ENCODE measurements at places on chromosomes 3 and 15.
A peak's percentile ranks its signal among the peaks of the same experiment; 100 is the strongest.

GRCh38 chr3:69320871-69321271, 65.0 kb downstream of the FRMD4B start:
- DNase-seq, result no peak

- no peak for DNase-seq
Measured at GRCh38 chr3:194310060-194310835, 40.9 kb downstream of the CPN2 start.

DNA sequence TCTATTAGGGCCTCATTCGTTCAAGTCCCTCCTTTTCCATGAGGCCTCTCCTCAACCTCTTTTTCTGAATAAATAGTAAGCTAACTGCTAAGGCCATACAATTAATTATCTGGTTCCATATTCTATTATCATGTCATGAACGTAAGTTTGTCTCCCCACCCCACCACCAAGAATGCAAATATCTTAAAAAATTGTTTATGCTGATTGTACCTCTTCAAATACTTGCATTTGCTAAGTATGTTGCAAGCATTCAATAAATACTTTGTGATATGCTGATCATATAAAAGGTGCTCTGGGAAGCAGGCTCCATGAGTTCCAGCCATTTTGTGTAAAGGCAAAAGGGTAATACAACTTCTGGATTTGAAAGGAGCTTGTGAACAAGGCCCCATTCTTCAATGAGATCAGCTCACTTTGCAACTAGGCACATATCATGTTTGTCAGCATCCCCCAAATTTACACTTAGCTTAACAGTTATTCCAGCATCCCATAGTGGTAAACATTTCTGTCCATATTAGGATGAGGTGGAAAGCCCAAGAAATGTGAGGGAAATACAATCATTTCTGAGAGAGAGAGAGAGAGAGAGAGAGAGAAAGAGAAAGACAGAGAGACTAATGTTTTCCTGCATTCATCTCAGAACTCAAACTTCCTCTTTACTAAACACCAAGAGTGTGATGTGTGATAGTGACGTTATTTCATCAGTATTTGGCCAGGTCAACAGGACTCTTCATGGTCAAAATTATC, 33.2 kb downstream of the SLC12A8 start:
- DNase-seq, result no peak

DNA sequence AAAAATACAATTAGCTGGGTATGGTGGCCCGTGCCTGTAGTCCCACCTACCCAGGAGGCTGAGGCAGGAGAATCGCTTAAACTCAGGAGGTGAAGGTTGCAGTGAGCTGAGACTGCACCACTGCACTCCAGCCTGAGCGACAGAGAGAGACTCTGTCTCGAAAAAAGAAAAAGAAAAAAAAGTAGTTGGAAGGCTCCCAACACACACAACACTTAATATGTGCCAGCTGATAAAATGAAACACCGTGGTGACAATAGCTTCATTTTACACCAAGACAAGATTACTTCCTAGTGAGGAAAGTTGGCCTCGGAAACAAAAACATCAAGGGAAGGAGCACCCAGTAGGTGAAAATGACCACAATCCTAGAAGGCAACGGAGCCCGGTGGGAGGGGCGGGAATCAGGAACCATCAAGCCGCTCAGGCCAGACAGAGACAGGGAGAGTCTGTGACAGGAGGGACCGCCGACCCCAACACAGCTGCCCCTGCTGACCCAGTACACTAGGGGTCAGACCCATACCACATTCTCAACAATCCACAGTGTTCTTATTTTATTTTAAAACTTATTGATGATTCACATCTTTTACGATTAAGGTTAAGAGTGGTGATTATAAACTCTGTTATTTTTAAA, 54.5 kb upstream of the OCA2 start:
- no peak for DNase-seq

- DNase-seq, result no peak
Measured at GRCh38 chr15:42691308-42691707, 45.6 kb downstream of the CDAN1 start.

- peak; percentile 71 for DNase-seq
Measured at GRCh38 chr15:67177752-67178151, 76.7 kb downstream of the AAGAB start.
